ENCODE measurements at places on chromosomes 13 and 19.
A peak's percentile ranks its signal among the peaks of the same experiment; 100 is the strongest.

DNA sequence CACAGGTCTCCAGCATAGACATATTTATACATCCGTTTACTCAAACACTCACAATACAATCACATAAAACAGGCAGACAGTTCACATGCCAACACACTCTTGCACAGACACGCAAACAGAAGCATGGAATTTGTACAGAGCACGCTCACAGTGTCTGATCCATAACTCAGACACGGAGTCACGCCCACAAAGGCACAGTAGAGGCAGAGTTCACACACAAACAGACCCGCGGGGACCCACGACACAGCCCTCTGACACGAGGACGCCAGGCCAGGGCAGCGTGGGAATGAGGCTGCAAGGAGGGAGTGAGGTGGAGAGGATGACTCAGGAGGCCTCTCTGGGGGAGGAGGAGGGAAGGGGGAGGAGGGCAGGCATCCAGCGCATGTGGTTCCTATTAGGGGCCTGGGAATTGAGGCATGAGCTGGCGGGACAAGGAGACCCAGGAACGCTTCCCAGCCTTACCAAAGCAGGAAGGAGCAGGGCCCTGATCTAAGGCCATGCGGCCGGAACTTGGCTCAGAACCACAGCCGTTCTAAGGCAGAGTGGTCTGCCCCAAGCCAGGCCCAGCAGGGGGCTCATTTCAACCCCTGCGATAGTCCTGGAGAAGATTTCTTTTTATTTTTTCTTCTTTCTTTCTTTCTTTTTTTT, 9.1 kb upstream of the OLFM2 start:
- peak; percentile 17 for DNase-seq

- DNase-seq, result no peak
These were observed 82.2 kb downstream of the EDNRB start for GRCh38 chr13:77836423-77836822.

DNA sequence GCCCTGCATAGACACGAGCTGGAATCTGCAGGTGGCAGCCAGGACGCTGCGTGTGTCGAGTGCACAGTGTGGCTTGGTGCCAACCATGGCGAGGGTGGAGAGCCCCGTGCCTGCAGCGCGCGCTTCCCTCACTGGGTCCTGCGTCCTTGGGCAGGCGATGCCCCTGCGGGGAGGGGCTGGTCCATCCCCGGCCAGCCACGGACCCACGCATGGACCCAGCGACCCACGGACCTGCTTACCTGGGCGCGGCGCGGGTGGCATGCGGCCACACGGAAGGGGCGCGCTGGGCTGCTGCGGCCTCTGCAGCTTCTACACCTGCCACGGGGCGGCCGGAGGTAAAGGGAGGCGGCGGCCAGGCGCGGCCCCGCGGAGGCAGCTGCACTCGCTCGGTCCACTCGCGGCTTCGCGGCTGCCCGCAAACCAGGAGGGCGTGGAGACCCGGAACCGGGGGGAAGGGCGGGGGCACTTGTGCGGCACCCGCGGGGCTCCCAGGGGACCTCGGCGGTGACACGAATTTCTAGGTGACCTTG, 569 bp upstream of the MCF2L start:
- DNase-seq, result no peak

GRCh38 chr19:1132552-1133383, 29.0 kb downstream of the GPX4 start:
- DNase-seq, result no peak

GRCh38 chr13:64819081-64819480, 2411.1 kb downstream of the PCDH9 start:
- DNase-seq, result no peak

DNA sequence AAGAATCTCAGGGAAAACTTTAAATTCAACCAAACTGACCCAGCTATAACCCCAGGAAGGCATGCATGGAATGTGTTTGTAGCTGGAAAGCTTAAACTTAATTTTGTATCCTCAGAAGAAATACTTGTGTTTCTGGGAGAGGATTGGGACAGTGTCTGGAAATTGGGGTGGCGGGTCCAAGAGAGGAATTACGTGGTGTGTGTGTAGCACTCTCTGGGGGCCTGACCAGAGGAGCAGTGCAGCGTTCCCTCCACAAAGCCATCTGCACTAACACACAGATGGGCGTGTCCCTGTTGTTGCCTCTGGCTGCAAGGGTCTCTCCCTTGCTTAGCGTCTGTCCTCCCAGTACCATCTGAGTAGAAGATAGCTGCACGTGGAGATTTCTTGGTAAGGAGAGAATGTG, 6.4 kb downstream of the GARRE1 start:
- no peak for DNase-seq

- DNase-seq, result peak; percentile 52
These were observed 2.5 kb downstream of the HDGFL2 start for GRCh38 chr19:4474514-4475022.

DNA sequence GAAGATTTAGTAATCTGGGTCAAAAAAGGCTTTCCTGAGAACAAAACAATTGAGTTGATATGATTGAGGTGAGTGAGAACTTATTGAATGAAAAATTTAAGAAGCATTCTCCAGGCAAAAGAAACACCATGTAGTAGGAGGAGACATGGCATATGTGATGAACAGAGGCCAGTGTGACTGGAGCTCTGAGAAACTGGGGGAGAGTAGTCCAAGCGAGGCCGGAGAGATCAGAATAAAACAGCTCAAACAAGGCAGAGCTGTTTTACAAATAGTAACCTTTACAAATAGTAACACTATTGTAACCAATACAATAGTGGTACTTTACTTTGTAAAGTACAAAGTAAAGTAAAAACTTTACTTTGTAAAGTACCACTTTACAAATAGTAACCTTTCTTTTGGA, 1159.1 kb downstream of the PCDH9 start:
- no peak for DNase-seq

GRCh38 chr19:54153731-54154326, 5.7 kb downstream of the LENG1 start:
- DNase-seq, result no peak

DNA sequence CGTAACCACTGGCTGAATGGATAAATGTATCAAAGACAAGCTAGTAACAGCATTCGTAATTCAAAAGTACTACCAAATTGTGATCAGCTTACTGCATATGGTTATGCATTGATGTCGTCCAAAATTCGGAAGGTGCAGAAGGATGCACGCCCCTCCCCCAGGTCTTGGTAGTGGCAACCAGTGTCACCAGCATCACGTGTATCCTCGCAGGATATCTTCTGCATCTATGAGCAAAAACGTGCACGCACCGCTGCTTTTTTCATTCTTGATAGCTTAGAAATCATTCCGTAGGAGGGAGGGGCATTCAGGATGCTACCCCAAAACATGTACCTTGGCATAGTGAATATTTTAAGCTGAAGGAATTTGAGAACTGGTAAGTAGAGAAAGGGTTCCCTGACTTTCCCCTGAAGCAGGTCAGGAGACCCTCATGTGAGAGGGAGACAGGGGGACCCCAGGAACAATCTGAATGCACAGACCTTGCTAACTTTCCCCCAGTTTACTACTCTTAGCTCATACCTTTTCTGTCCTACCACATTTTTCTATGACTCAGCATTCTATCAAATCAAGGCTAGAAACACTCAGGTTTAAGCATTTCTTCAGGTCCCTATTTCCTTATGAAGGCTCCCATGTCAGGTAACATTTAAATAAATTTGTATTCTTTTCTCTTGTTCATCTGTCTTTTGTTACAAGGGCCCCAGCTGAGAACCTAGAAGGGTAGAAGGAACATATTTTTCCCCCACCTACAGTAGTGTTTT, 61.2 kb upstream of the TM9SF2 start:
- DNase-seq, result no peak

- DNase-seq, result no peak
These were observed 23.8 kb upstream of the MEDAG start for GRCh38 chr13:30882026-30882850.

DNA sequence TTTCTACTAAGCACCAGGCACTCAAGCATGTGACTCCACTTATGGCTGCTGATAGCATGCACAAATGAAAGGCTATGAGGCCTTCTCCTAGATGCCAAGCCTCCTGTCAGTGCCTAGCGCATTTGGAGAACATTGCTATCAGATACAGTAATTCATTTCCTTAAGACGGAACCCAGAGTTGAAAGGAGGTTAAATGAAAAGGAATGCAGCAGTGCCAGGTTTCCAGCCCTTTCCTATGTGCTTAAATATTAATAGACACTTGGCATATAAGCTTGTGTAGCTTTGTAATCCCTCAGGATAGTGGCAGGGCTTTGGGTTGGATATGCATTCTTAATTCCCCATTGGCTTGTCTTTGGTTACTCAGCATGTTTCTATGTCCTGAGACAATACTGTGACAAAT, 140.1 kb upstream of the FRY start:
- DNase-seq, result no peak

DNA sequence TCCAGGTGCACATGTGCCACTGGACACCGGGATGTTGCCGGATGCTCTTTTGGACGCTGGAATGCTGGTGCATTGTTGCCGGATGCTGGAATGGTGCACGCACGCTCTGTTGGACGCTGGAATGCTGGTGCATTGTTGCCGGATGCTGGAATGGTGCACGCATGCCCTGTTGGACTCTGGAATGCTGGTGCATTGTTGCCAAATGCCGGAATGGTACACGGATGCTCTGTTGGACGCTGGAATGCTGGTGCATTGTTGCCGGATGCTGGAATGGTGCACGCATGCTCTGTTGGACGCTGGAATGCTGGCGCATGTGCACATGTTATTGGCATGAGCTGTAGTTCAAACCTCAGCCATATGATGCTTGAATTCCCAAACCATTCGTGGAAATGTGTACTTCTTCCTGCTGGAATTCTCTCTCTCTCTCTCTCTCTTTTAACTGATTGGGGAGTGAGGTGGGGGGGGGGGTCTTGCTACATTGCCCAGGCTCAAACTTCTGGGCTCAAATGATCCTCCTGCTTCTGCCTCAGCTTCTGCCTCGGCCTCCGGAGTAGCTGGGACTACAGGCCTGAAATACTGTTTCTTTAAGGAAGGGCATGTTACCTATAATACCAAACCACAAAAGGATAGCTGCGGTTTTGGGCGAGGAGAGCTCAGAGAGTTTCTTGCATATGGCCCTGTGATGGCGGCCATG, 1.2 kb upstream of the MCF2L start:
- DNase-seq, result no peak

GRCh38 chr13:112615391-112615790, 27.4 kb upstream of the TUBGCP3 start:
- DNase-seq, result no peak

DNA sequence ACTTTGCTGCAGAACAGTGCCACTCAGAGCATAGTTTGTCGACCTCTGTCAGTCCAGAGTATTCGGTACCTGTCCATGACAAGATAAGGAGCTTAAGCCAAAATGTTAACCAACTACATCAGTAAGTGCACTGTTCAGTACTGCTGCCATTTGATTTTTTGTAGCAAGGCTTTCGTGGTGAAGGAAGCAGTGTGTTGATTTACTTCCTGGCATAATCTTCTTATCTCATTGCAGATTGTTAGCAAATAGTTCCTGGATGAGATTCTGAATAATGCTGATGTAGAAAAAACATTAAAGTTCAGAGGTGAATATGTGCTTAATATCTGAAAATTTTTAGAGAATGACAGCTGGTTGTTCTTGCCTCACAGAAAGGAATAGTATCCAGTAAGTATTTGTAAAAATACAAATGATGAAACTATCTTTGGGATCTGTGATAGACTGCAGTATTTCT, 85.7 kb downstream of the LRRC63 start:
- DNase-seq, result no peak

GRCh38 chr19:33554821-33555220, 33.2 kb upstream of the PEPD start:
- no peak for DNase-seq

- DNase-seq, result no peak
These were observed 183.5 kb downstream of the SPRY2 start for GRCh38 chr13:80157261-80157932.

- no peak for DNase-seq
These were observed 277.0 kb downstream of the ZNF536 start for GRCh38 chr19:30648866-30649862.

DNA sequence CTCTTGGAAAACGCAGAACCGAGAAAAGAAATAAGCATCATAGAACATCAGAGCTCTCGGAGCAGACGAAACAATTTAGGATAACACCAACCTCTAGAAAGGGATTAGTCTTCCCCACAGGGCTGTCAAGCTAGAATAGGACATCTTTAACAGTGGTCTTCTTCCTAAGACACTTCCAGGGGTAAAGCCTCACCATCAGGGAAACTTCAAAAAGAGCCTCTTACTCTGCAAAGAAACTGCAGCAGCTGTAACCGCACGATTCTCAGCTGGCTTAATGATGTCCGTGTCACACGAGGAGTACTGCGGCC, 642 bp downstream of the ZNF571 start:
- no peak for DNase-seq

DNA sequence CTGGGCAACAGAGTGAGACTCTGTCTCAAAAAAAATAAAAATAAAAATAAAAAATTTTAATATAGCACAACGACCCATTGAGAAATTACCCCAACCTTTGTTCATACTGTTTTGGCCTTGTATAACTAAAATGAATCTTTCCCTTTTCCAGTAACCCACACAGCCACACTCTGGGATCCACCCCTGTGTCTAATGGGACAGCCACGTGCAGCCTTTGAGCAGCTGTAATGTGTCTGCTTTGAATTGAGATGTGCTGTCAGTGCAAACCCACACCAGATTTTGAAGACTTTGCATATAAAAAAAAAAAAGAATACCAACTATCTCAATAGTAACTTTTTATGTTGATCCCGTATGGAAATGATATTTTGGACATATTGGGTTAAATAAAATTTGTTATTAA, 112.7 kb upstream of the UBL3 start:
- no peak for DNase-seq

- DNase-seq, result no peak
These were observed 107.1 kb downstream of the PAN3 start for GRCh38 chr13:28245465-28245864.

DNA sequence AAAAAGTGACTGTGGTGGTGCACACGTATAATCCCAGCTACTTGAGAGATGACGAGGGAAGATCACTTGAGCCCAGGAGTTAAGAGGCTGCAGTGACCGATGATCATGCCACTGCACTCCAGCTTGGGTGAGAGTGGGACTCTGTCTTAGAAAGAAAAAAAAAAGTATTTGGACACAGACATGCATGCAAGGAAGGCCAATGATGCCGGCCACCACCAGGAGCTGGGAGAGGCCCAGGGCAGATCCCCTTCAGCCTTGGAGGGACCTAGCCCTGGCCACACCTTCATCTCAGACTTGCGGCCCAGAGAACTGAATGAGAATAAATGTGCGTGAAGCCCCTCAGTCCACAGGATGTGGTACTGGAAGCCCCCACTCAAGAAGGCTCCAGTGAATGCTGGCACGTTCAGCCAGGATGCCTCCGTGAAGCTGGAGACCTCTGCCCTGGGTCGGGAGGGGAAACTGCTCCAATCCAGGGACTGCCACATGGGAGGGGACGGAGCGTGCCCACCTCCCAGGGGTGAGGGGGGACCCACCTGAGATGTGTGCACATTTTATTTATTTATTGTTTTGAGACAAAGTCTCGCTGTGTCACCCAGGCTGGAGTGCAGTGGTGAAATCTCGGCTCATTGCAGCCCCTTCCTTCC, 14.6 kb downstream of the TNFAIP8L1 start:
- no peak for DNase-seq

- no peak for DNase-seq
These were observed 8.7 kb downstream of the SIRT6 start for GRCh38 chr19:4173479-4174212.

DNA sequence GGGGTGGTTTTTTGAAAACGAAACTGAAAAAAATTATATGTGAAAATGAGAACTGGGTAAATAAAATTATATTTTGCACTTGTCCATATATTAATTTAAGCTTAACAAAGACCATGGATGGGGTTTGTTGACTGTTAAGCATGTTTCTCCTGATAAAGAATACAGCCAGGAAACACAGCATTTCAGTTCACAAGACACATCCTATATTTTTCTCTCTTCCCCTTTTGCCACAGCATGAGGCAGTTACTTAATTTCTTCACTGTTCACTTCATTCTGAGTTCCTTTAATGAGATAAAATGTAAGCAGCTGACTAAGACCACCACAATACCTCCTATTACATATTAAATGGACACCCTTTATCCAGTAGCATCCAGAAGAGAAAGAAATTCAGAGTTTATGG, 64.0 kb downstream of the RXFP2 start:
- DNase-seq, result no peak
